ENCODE measurements at places on chromosomes 3 and 15. TPM values are rescaled to one million over a fixed set of nuclear protein-coding genes. Genes with fewer than 3 reads are reported as not detected.

- no peaks in the 10 kb centered on the region for H3K4me1 ChIP-seq
- H3K27ac ChIP-seq, result no peak overlapping the region
- H3K4me3 ChIP-seq, result no peak overlapping the region
- no peaks in the 10 kb centered on the region for H3K36me3 ChIP-seq
These were observed 41.1 kb upstream of the TIPARP start for GRCh38 chr3:156633335-156633734.

DNA sequence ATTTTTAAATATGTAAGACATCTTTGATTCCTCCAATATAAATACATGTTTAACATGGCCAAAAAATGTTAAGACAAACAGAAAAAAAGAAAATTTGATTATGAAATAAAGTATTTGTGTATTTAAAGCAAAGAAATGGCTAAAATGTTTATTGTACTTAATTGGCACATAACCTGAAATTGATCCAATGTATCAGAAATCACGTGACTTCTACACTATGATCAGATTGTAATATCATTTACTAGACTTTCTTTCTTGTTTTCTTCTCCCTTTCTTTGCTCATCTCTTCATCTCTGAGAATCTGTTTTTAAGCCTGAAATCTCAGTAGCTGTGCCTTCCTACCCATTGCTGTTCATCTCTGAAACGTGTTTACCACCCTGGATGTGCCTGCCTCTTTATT lies 420.3 kb downstream of the RSL24D1 start:
- no peak for DNase-seq
- H3K4me1 ChIP-seq, result no peaks in the 10 kb centered on the region
- H3K27me3 ChIP-seq, result no peaks in the 10 kb centered on the region
- no peak overlapping the region for H3K27ac ChIP-seq
- H3K36me3 ChIP-seq, result peaks cover 3% of the 10 kb centered on the region

GRCh38 chr3:174332391-174332790 lies 526.7 kb upstream of the NAALADL2 start:
- no peaks in the 10 kb centered on the region for H3K4me1 ChIP-seq
- no peaks in the 10 kb centered on the region for H3K27me3 ChIP-seq
- DNase-seq, result no peak

DNA sequence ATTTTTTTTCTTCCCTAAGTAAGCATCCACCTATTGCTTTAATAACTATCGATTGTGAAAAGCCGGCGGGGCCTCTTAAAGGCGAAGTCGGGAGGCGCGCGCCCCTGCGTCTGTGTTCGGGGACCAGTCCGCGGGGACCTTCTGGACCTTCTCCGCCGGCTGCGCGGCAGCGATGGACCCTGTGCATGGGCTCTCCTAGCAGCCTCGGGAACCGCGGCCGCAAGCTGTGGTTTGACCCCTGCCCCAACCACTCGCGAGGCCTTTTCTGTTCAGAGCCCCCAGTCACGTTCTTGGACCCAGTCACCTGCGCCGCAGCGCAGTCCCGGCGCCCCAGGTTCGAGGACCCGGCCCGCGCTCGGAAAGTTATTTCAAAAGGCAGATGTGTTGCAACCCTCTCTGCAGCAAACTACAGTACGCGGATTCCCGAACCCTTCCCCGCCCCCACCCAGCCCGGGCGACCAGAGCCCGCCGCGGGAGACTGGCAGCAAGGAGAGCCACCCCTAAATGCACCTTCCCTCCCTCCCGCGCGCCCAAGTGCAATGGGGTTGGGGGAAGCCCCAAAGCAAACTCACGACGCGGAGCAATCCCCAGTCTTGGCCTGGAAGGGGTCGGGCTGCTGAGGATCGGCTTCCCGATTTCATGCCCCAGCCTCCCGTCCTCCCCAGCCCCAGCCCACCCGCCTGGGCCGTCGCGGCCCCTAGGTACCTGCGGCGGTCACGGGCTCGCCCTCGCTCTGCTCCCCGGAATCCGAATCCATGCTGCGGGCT lies 684 bp downstream of the TNFAIP8L3 start:
- no peak for DNase-seq
- H3K4me3 ChIP-seq, result peak overlapping the region; percentile 70
- peaks cover 16% of the 10 kb centered on the region for H3K4me1 ChIP-seq
- peaks cover 2% of the 10 kb centered on the region for H3K36me3 ChIP-seq

- DNase-seq, result no peak
- peaks cover 6% of the 10 kb centered on the region for H3K4me1 ChIP-seq
- H3K27ac ChIP-seq, result no peak overlapping the region
- H3K36me3 ChIP-seq, result peaks cover 8% of the 10 kb centered on the region
- no peak overlapping the region for H3K4me3 ChIP-seq
- H3K27me3 ChIP-seq, result peaks cover 32% of the 10 kb centered on the region
These were observed 193.4 kb downstream of the ZNF621 start for GRCh38 chr3:40718209-40718608.

- DNase-seq, result no peak
- no peak overlapping the region for H3K4me3 ChIP-seq
- peaks cover 2% of the 10 kb centered on the region for H3K4me1 ChIP-seq
- peaks cover 8% of the 10 kb centered on the region for H3K36me3 ChIP-seq
- H3K27me3 ChIP-seq, result no peaks in the 10 kb centered on the region
These were observed 57.0 kb downstream of the ISL2 start for GRCh38 chr15:76393614-76394013.

- H3K4me3 ChIP-seq, result no peak overlapping the region
- H3K36me3 ChIP-seq, result peaks cover 5% of the 10 kb centered on the region
These were observed 51.6 kb downstream of the QTRT2 start for GRCh38 chr3:114108137-114108536.

Gene PPP1R14D
- total RNA-seq, result not detected

Gene CKMT1A
- not detected for total RNA-seq

Gene CLK3
- total RNA-seq, result 243 TPM
